Ecto neural progenitor cell (in vitro differentiated cells): ENCODE measurements at places on chromosomes 7 and 10.

DNA sequence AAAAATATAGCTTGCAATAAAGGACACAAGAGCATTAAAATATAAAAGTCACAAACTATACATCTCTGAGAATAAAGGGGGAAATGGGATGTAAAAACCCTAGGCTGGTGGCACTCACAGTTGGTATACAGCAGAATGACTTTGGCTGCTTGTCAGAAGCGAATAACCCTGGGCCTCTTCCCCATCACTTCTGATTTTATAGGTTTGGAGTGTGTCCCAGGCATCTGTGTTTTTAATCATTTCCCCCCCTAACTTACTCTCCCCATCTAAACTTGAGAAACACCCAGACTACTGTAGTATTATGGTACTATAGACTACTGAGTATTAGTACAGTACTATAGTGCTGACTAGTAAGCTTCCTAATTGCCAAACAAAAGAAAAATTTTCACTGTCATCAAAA, 1.8 kb upstream of the RPA3 start:
- DNase-seq, result no peak

DNA sequence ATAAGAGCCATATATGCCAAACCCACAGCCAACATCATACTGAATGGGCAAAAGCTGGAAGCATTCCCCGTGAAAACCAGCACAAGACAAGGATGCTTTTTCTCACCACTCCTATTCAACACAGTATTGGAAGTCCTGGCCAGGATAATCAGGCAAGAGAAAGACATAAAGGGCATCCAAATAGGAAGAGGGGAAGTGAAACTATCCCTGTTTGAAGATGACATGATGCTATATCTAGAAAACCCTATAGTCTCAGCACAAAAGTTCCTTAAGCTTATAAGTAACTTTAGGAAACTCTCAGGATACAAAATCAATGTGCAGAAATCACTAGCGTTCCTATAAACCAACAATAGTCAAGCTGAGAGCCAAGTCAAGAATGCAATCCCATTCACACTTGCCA, 23.8 kb upstream of the STARD3NL start:
- DNase-seq, result no peak

DNA sequence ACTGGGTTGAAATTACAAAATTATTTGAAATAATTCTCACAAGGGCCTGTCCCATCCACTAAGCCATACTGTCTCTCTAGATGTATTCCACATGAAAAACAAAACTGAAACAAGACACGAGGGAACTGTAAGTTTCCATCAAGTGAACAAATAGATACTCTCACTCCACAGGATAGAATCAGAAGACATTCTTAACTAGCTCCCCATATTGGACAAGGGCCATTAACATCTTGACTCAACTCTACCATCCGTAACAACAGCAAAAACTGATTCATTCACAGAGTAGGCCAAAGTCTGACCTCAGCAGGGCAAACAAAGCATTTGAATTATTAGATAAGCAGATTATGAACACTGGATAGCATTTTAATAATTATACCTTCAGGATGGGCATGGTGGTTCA, 29.1 kb downstream of the UBE2H start:
- DNase-seq, result no peak

- DNase-seq, result no peak
These were observed 40.9 kb downstream of the CDH23 start for GRCh38 chr10:71437537-71438092.

DNA sequence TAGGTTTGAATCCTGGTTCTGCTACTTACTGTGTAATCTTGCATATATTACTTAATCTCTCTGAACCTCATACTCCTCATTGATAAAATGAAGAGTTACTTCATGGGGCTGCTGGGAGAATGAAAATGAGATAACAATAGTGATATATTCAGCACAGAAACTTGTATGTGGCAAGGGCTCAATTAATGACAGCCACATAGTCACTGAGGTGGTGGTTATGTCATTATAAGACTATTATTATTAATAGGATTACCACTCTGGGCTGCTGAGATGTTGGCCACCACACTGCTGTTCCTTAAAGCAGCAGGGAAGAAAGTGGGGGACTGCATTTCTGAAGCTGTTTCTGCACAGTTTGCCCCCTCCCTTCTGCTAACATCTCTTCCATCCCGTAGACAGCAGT, 100.4 kb upstream of the PDLIM1 start:
- no peak for DNase-seq

DNA sequence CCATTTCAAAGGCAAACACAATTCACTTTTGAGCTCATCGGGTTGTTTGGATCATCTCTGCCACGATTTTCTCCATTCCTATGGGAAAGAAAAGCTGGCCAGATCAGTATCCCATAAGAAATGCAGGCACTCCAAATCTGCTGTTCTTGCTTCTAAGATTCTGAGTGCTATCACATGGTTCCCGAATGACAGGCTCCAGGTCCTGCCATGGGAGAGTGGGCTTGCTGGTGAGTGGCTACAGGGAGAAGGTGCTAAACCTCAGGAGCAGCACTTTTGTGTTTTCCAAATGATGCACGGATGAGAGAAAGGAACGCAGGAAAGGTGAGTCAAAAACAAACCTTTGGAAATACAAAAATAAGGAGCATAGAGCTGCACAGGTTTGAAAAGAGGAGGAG, 32.1 kb downstream of the MTURN start:
- DNase-seq, result no peak

GRCh38 chr10:117477961-117478670, 64.4 kb upstream of the EMX2 start:
- no peak for DNase-seq

GRCh38 chr10:90800232-90800796, 57.5 kb downstream of the HTR7 start:
- DNase-seq, result no peak

DNA sequence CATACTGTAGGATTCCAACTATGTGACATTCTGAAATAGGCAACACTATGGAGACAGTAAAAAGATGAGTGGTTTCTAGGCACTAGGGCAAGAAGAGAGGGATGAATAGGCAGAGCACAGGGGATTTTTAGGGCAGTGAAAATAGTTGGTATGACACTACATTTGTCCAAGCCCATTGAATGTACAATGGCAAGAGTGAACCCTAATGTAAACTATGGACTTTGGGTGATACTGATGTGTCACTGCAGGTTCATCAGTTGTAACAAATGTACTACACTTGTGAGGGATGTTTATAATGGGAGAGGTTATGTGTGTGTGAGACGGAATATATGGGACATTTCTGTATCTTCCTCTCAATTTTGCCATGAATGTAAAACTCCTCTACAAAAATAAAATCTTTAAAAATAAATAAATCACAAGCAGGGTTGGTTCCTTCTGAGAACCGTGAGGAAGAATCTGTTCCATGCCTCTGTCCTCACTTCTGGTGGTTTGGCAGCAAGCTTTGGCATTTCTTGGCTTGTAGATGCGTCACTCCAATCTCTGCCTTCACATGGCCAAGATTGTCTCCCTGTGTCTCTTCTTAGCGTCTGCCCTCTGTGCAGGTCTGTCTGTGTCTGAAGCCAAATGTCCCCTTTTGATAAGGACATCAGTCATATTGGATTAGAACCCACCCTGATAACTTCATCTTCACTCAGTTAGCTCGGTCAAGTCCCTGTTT, 83.1 kb upstream of the AGBL3 start:
- DNase-seq, result no peak

DNA sequence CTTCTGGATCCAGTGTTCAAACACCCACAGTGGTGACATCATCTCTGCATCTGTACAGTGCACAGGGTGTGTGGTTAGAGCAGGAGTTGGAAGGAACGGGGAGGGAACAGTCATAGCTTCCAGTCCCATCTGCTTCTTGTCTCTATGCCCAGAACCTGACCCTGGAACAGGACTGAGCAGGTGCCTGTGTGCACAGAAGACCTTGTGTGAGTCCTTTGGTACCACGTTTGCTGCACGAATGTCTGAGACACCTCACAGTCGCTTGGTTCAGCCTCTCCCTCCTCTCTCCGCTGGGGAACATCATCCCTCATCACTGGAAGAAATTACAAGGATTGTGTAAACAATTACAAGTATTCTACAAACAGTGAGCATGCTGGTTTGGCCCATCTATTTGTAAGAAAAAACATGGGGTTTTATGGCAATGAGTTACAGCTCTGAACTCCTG, 243.0 kb upstream of the KLF6 start:
- DNase-seq, result no peak

GRCh38 chr10:1172256-1172984, 116.2 kb downstream of the WDR37 start:
- DNase-seq, result no peak

GRCh38 chr10:90642136-90642535, 215.7 kb downstream of the HTR7 start:
- no peak for DNase-seq

GRCh38 chr7:121081327-121081936, 92.9 kb downstream of the CPED1 start:
- DNase-seq, result no peak

DNA sequence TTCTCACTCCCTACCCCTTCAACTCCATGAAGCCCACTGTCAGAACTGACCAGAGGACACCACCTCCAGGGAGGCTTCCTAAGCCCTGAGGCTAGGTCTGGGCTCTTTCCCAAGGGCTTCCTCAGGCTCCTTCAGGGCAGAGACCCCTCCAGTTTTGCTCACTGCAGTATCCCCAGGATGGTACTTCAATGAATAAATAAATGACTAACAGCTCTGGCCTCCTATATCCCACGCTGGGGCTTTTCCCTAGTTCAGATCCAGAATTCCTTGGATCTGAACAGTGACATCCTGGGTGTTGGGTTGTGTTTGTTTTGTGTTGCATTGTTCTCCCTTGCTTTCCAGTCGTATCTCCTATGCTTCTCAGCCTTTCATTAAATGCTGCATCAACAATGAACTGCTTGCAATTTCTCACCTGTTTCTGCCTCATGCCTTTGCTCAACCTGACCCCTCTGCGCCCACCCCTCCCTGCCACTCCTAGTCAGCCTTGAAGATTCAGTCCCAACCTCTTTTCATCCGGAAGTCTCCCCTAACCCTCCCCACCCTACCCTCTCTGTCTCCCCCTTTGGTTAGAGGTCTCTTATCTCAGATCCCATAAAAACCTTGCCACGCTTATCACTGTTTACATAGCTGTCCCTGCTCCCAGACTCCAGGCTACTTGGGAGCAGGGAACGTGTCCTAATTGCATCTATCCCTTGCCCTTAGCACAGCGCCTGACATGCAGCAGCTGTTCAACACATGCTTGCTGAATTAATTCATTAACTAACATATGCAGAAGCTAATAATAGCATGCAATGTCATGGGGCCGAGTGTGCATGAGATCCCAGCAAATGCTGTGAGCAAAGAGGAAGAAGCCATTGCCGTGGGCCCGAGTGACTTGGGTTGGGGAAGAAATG, 41.7 kb downstream of the PPP1R3C start:
- no peak for DNase-seq

- no peak for DNase-seq
These were observed 95.0 kb downstream of the CABCOCO1 start for GRCh38 chr10:61757525-61758397.

DNA sequence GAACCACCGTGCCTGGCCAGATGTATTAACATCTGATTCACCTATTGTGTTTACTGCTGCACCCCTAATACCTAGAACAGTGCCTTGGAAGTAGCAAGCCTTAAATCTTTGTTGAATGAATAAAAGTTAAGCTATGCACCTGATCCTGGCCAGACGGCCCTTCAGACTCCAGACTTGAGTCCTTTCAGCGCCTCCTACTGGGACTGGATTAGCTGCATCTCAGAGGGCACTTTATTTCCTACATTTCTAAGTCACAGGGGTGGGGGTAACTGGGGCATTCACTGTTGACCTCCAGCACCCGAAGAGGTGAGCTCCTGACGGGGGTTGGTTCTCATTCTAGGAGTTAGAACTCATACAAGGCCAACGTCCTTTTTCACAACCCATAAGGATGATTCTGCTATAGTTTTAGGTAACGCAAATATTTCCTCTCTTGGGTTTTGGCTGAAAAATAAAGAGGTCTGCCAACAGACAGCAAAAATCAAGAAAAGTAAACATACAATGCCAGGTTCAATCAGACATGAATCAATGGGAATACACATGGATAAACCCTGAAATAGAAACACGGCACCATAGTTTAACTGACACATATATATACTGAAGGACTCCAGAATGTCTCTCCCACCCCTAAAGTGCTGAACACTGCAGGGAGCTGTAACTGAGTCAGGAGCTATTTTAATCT, 48.0 kb upstream of the DLG5 start:
- DNase-seq, result peak; percentile 59

DNA sequence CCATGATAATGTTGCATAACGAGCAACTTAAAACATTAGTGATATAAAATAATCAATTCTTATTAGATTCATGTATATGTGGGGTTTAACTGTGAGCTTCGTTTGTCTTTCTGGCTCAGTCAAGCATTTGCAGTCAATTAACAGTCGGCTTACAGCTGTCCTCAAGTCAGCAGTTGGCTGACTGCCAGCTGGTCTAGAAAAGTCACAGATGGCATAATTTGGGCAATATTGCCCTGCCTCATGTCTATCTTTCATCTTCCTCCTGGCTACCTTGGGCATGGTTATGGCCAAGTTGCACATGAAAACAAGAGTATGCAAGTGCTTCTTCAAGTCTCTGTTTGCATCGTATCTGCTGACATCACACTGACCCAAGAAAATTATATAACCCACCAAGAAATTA, 186.1 kb upstream of the ZWINT start:
- DNase-seq, result no peak

- no peak for DNase-seq
These were observed 39.0 kb downstream of the CCDC3 start for GRCh38 chr10:12962556-12962955.

DNA sequence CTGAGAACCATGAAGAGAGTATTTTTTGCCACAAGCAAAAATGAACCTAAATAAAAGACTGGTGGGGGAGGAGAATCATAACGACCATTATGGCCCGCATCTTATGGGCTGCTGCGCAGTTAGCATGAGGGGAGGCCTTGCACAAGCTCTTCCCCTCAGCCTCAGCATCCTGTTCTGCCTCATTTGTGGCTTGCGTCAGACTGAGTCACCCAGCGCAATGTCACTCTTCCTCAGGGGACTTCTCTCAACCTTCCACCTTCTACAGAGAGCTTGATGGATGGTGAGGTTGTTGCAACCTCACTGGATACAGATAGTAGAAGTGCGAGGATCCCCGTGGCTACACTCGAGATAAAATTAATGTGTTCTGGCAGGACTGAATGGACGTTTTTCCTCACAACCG, 16.8 kb upstream of the GPR15LG start:
- no peak for DNase-seq

GRCh38 chr7:37483627-37484026, 35.0 kb upstream of the ELMO1 start:
- no peak for DNase-seq

- no peak for DNase-seq
These were observed 298.0 kb upstream of the KCND2 start for GRCh38 chr7:119974972-119975371.

DNA sequence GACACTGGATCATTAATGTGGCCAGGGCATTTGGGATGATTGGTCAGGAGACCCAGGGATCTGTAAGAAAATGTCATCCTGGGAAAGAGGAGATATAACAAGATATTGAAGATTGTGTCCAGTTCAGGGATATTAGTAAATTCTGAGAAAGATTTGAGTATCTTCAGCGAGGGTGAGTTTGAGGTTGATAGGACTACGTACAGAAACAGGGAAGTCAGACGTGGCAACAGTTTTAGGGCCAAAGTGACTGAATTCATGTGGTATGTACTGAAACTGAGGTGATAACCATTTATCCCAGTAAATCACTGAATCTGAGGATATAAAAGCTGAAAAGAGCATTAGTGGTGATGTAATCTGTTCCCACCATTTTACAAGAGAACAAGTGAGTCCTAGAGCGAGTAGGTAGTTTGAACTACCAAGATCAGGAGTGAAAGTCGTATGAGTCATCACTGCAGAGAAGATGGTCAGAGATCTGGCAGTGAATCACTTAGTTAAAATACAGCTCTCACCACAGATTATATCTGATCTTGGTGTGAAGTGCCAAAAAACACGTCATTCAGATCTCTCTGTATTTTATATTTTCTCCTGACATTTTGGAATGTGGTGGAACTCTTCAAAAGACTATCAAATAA, 220.5 kb downstream of the CDK14 start:
- DNase-seq, result no peak
